Cardiac muscle cell (in vitro differentiated cells and primary cell): ENCODE measurements at places on chromosomes 13 and 19. TPM values are rescaled to one million over a fixed set of nuclear protein-coding genes. Genes with fewer than 3 reads are reported as not detected.
A peak's percentile ranks its signal among the peaks of the same experiment; 100 is the strongest.

- no peak for DNase-seq
Measured at GRCh38 chr19:6219586-6220290, 60.0 kb downstream of the MLLT1 start.

The ZBTB7A gene
- polyA plus RNA-seq = 17.2 and 18.6 TPM in 2 replicates

The CD33 gene
- polyA plus RNA-seq = not detected in 2 replicates

DNA sequence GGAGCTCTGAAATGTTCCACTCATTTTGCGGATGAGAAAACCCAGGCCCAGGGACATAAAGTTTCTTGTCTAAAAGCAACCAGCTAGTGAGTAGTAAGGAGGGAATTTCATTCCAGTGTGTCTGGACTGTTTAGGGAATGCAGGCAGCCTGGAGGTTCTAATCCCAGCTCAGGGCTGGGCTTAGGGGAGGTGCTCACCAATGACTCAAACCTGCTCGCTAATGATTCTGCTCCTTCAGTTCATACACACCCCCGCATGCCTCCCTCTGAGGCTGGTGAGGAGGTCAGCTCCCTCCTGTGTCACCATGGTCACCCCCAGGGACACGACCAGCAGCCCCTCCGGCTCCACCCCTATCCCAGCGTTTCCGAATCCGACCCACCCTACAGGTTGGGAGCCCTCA, 34.6 kb downstream of the CYP4F2 start:
- DNase-seq = no peak

- no peak for DNase-seq
Measured at GRCh38 chr19:17328517-17329365, 5.9 kb downstream of the ANO8 start.

- no peak for DNase-seq
Measured at GRCh38 chr13:50955798-50956197, 46.2 kb downstream of the RNASEH2B start.

The SYT5 gene
- not detected in 2 replicates for polyA plus RNA-seq

The METTL21C gene
- not detected in 2 replicates for polyA plus RNA-seq

The MAB21L1 gene
- polyA plus RNA-seq = 0.27 and 0.29 TPM in 2 replicates

DNA sequence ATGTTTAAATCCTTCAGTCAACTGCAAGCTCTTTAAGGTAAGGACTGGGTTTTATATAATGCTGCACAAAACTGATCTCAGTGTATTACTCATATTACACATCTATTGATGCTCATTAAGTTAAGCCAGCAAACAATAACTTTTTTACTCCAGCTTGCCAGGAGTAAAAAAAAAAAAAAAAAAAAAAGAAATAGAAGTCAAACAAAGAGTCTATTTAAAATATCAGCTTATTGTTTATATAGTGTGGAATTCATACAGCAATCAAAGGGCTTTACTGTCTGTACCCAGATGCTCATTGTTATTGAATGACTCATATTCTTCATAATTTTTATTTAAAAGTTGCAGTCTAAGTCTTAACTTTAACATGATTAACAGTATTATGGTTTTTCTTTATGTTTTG, 21.8 kb upstream of the KBTBD7 start:
- DNase-seq = no peak

The ZNF571 gene
- 4.8 and 6.1 TPM in 2 replicates for polyA plus RNA-seq

The BRCA2 gene
- 3.3 and 3.6 TPM in 2 replicates for polyA plus RNA-seq

DNA sequence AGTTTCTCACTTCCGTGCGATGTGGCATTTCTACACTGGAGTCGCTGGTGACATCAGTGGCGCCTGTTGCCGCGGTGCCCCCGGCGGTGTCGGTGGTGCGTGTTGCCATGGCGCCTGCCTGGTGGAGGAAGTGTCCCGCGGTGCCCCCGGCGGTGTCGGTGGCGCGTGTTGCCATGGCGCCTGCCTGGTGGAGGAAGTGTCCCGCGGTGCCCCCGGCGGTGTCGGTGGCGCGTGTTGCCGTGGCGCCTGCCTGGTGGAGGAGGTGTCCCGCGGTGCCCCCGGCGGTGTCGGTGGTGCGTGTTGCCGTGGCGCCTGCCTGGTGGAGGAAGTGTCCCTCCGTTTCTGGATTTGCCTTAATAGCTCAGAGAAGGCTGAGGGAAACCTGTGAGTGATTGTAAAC, 127.6 kb downstream of the KDM4B start:
- DNase-seq = no peak

The RPS28 gene
- polyA plus RNA-seq = 569 and 666 TPM in 2 replicates

DNA sequence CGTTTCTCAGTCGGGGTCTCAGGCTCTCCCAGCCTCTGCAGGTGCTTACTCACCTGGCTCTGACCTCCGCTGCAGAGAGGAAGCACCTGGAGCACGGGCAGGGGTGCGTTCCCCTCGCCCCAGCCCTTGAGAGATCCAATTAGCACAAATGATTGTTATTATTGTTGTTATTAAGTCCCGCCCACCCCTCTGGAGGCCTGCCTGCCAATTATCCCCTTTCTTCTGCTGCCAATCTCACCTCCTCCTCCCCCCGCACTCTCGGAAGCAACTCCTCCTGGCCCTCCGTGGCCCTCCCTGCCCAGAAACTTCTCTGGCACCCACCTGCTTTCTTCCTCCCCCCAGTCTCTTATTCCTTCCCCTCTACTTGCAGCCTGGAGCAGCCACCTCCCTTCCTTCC, 8.8 kb downstream of the ZNF787 start:
- no peak for DNase-seq

DNA sequence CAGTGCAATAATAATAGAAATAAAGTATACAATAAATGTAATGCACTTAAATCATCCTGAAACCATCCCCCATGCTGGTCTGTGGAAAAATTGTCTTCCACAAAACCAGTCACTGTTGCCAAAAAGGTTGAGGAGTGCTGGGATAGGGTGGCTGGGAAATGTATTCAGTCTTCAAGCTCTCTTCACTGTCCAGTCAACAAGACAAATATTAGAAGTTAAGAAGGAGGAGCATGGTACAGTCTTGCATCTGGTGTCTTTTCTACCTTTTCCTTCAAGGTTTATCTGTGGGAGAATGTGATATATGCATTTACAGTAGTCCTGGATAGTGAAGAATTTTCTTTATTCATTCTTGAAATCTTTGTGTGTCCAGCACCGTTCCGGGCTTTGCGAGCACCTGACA, 203.4 kb downstream of the GPC5 start:
- DNase-seq = no peak

GRCh38 chr19:10965398-10965797, 4.6 kb downstream of the SMARCA4 start:
- DNase-seq = no peak

DNA sequence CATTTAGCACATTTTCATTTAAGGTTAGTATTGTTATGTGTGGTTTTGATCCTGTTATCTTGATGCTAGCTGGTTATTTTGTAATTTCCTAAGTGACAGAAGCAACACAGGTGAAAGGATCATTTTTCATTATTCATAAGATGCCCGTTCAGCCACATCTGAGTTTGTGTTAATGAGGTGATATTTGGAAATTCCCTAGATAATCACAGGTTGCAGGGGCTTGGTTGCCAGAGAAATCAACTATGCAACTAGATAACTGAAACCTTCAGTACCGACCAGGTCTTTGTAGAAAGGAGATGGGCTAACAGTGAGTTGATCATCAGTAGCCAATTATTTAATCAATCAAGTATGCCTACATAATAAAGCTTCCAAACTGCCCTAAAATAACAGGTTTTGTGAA, 121.3 kb upstream of the UFM1 start:
- DNase-seq = no peak

- no peak for DNase-seq
Measured at GRCh38 chr13:31042049-31042448, 109.6 kb downstream of the TEX26 start.

The MUC16 gene
- not detected in 2 replicates for polyA plus RNA-seq

- peak; percentile 15 for DNase-seq
Measured at GRCh38 chr13:98480915-98481877, 95.7 kb downstream of the STK24 start.

The ZNF565 gene
- 3.8 and 4.4 TPM in 2 replicates for polyA plus RNA-seq

GRCh38 chr19:29811125-29812079, at the start of gene CCNE1:
TSS of gene CCNE1 (plus strand) at chr19:29811991. CDS start at chr19:29812556, 565 bp downstream.
- peak; percentile 93 for DNase-seq

GRCh38 chr19:14248578-14249011, 42.6 kb upstream of the ADGRL1 start:
- peak; percentile 91 for DNase-seq

- no peak for DNase-seq
Measured at GRCh38 chr13:23144431-23144830, 36.3 kb upstream of the SGCG start.

- peak; percentile 44 for DNase-seq
Measured at GRCh38 chr13:49836516-49836915, 44.0 kb upstream of the KPNA3 start.

DNA sequence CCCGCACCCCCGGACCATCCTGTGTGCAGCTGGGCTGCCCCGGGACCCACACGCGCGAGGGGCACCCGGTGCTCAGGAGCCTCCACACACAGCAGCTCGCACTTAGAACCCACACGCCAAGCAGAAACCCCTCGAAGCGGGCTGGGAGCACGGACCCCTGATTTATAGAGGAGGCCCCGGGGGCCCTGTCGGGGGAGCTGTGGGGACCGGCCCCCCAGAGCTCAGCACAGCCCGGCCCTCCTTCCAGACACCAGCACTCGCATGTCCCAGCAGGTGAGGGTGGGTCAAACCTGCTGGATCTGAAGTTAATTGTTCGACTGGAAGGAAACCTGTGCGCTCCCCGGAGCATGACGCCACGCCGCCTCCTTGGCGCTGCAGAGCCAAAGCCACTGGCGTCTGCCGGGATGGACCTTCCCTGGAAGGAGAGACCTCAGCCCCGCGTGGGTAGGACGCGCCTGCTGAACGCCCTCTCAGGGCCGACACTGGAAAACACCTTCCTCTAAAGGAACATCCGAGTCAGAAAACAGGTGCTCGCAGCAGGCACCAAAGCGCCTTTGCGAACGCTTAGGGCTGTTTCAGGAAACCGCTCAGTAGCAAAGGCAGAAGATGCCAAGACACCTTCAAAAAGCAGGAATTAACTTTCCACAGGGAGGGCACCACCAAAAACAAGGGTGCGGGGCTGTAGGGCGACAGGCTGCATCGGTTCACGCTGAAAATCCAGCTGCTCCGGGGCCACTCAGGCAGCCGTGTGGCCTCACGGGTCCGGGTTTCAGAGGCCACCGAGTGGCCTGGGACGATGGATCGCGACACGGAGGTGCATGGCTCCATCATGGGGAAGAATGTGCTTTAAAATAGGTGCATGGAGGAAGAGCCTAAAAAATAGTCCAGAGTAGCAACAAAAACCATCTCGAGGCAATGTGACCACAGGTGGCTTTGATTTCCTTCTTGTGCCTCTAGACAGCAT, 37.8 kb upstream of the GRTP1 start:
- DNase-seq = no peak
